ENCODE measurements at places on chromosomes 2 and 18.

- no peak for DNase-seq
Observed at GRCh38 chr2:12515871-12516270, 200.9 kb upstream of the TRIB2 start.

DNA sequence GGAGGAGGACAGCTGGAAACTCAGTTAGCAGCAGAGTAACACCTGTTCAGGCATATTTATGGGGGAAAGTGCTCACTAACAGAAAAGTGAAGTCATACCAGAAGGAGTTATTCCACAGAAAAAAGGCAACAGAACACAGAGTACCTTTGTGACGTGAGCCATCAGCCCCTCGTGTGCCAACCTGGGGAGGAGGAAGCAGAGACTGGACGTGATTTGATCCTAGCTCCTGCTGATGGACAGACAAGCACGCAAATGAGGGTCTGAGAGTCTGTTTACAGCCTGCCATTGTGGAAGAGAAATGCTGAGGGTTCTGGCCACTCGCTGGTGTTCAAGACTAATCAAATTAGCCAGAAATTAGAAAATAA is 120.7 kb downstream of the ZNF521 start:
- no peak for DNase-seq

DNA sequence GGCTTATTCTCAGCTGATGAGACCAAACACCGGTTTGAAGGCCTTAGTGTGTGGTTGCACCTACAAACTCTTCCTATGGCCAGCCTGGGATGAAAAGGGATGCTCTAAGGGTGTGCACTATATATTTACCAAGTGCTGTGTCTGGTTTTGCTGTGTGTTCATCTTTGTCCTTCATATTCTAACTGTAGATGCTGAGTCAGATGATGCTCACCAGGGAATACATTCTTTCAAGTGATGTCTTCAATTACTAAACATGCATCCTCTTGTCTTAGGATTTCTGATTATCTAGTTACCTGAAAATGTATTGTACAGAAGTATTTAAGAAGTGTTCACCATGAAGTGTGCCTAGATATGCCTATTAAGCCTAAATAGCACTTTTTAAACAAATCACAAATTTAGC is 1111.6 kb upstream of the ZEB2 start:
- no peak for DNase-seq

GRCh38 chr2:5695654-5696403 is 3.6 kb downstream of the SOX11 start:
- DNase-seq, result no peak

- DNase-seq, result peak; percentile 95
Observed at GRCh38 chr2:46296840-46297545, at the start of gene EPAS1. EPAS1 (plus strand) TSS chr2:46297407; CDS start chr2:46297912, 505 bp downstream.

GRCh38 chr2:45232818-45233217 is 223.6 kb upstream of the SIX2 start:
- no peak for DNase-seq

DNA sequence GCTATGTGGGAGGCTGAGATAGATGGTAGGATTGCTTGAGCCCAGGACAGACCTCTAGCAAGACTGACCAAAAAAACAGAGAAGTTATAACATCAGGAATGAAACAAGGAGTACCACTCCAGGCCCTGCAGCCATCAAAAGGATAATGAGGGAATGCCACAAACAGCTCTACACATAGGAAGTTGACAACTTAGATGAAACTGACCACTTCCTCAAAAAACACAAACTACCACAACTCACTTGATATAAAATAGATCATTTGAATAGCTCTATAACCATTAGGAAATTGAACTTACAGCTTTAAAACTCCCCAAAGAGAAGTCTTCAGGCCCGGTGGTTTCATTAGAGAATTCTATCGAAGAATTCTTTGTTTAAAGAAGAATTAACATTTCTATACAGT is 12.9 kb upstream of the ESPNL start:
- DNase-seq, result no peak

GRCh38 chr2:180706694-180707093 is 273.7 kb upstream of the UBE2E3 start:
- DNase-seq, result no peak

GRCh38 chr2:6877402-6878304 is at the start of gene RSAD2:
RSAD2 (plus strand) TSS chr2:6877777; CDS start chr2:6877801, 24 bp downstream.
- DNase-seq, result no peak

- DNase-seq, result no peak
Observed at GRCh38 chr2:173898178-173898668, 67.0 kb downstream of the SP3 start.

DNA sequence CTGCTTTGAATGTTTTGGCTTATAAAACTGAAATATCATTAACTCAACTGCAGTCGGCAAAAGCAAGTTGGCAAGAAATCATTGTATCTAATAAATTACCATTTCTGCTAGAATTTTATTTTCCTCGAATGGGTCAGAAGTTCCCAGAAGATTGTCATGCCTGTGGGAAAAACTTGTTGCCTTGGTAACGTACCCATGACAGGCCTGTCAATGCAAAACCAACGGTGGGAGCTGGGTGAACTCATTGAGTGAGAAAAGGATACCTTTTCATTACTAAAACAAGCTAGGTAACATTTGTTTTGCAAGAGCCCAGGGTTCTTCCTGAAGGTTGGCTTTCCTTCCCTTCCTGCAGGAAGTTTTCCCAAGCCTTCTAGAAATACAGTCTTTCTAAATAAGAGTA is 9.5 kb downstream of the PLB1 start:
- DNase-seq, result no peak

GRCh38 chr2:17830053-17831034 is 14.1 kb downstream of the MSGN1 start:
- DNase-seq, result peak; percentile 32

DNA sequence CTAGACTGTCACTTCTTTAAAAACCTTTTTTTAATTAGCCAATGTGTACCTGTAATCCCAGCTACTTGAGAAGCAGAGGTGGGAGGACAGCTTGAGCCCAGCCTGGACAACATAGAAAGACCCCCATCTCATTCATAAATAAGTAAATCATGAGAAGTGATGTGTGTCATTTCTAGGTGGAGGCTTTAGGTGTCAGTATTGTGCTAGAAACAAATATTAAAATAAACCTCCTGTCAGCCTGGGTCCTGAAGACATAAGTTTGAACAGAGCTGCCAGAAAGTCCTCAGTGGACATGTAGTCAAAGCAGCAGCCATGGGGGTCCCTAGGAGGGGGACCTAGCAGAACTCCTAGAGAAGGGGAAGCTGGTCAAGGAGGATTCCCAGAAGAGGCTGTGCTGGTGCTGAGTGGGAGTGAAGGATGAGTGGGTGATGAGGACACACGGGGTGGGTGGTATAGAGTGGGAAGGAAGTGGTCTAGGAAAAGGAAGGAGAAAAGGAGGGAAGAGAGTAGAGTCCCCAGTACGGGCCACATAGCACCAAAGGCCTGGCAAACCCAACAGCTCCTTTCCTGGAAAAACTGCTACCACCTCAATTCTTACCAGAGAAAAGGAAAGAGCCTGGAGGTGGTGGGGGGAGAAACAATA is 316.6 kb upstream of the NCKAP5 start:
- DNase-seq, result no peak

All from D721Med (cell line).